OCI-LY7 (cell line): ENCODE measurements at places on chromosomes 12 and 14. TPM values are rescaled to one million over a fixed set of nuclear protein-coding genes. Genes with fewer than 3 reads are reported as not detected.

DNA sequence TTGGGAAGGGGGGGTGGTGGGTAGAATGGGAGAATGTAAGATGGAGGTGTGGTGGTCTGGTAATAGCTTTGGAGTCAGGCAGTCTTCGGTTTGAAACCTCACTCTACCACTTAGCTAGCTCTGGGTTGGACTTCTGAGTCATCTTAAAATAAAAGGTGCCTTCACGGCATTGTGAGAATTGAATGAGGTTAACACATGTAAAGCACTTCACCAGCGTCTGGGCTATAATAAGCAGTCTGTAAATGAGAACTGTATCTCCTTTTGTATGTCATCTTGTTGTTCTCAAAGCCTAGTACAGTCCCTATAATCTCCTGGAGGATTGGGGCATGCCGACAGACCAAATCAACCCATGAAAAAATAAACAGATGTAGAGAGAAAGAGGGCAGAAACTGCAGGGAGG lies 11.2 kb downstream of the C2CD5 start:
- DNase-seq = no peak

DNA sequence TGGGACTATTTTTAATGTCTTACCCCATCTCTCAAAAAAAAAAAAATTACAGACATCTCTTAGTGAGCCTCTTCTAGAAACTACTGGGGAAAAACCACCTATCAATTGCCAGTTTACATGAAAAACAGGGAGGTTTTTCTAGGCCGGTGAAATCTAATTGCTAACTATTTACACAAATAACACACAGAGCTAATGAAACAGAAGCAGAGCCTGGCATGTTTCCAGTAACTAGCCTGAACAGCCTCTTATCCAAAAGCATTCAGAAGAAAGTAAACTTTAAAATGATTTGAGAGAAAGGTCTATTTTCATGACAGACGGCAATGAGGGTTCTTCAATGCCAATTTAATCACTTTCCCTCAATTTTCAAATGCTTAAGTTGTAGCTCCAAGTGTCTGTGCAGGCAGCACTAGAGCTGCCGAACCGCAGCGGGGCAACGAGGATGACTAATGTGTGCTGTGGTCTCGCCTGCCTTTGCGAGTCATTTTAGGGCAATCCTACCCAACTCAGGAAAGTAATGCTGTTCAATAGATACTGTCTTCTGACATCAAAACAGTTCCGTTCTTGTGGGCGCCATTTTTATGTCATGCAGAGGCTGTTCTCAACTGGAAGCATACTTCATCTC lies 84.6 kb downstream of the SETD3 start:
- DNase-seq = no peak

DNA sequence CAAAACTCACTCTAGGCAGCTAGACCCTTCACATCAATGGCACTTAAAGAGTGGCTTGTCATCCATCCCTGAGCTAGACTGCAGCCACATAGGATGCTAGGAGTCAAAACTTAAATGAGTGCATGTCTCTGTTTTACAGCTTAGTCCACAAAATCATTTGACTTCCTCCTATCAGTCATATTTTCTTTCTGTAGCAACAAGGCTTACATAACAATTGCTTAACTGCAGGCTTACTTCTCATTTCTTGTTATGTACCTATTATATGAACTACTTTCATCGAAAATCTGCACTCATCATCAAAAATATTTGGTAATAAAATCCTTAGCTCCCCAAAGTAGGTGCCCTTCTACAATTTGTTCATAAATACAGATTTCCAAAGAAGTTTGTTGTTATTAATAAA lies 30.1 kb downstream of the CLEC1A start:
- DNase-seq = no peak

The PPP4R4 gene
- total RNA-seq = 0.93 and 1.00 TPM in 2 replicates

The GPR68 gene
- 0.41 and 0.84 TPM in 2 replicates for total RNA-seq
